Urinary bladder (tissue), 4 donors: ENCODE measurements at places on chromosomes 6 and 20. TPM values are rescaled to one million over a fixed set of nuclear protein-coding genes. Genes with fewer than 3 reads are reported as not detected.

Gene NMBR
- total RNA-seq = 0.32 TPM

Gene DEFB125
- total RNA-seq = not detected

Gene EYA4
- total RNA-seq = 20.9 TPM

DNA sequence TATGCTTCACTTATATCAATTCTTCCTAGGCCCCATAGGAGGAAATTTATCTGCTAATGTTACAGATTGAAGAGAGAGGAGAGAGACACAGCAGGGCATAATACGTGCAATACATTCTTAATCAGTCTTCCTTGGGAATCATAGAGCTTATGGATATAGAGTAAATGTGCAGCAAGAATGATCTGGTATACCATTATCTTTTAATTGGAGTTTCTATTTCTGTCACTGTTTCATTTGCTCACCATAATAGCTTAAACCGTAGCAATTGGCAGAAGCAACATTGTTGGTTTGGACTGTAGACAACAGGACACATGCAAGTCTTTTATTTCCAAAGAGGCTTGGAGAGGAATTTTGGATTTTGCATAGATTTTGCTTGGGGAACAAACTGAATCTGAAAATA lies 68.1 kb upstream of the PCSK2 start:
- DNase-seq = no peak

GRCh38 chr6:155502393-155502792 lies 46.8 kb upstream of the NOX3 start:
- no peak for DNase-seq
